ENCODE measurements at places on chromosomes 6 and 20.

- DNase-seq: no peak
Observed at GRCh38 chr6:54267798-54268197, 40.4 kb upstream of the TINAG start.

DNA sequence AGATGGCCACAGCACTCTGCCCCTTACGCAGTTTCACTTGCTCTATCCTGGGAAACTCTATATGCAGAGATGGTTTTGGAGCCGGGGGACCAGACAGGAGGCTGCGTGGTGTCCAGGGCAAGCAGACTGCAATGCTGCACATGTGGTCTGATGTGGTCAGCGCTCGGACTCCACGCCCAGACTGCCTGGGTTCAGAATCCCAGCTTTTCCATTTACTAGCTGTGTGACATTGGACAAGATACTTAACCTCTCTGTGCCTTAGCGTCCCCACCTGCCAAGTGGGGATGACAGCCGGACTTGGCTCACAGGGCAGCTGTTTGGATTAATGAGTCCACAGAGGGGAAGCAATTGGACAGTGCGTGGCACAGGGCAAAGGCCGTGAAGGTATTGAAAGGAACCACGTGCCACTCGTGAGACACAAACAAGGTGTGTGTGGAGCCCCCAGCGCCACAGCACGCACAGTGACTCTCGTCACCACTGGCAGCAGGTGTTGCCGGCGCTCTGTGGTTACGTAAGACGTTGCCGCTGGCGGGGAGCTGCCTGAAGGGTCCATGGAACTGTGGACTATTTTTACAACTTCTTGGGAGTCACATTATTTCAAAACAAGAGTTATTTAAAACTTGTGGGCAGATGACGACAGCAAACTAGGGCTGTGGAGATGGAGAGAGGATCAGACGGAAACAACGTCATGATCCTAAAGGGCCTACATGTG is 201.4 kb downstream of the PREX1 start:
- DNase-seq: no peak

- peak; percentile 29 for DNase-seq
Observed at GRCh38 chr20:63968928-63969760, 586 bp downstream of the ZNF512B start.

DNA sequence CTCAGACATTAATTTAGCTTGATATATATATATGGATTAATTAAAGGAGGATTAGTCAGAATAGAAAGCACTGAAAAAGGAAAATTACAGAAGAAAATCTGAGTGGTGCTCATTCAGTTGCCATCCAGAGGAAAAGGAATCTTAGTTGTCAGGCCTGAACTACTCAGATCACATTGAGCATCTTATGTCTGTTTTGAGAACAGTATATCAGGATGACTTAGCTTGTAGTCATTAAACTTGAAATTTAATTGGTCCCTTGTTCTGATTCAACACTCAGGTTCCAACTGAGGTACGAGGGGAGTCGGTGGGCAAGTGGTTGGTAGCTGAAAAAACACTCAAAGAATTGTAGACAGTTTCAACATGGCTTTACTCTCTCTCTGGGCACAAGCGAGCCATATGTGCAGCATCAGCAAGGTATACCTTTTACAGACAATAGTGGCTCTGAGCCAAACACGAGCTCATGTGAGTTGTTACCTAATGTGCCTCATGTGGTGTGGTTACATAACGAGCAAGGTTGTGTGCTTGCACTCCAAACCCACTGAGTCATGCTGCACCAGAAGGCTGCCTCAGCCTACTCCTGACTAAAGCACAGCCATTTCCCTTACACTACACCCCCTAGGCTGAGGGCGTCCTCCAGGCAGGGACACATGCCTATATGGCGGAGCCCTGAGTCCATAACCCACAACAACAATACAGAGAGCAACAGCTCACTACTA is 73.0 kb upstream of the HMGN3 start:
- no peak for DNase-seq

DNA sequence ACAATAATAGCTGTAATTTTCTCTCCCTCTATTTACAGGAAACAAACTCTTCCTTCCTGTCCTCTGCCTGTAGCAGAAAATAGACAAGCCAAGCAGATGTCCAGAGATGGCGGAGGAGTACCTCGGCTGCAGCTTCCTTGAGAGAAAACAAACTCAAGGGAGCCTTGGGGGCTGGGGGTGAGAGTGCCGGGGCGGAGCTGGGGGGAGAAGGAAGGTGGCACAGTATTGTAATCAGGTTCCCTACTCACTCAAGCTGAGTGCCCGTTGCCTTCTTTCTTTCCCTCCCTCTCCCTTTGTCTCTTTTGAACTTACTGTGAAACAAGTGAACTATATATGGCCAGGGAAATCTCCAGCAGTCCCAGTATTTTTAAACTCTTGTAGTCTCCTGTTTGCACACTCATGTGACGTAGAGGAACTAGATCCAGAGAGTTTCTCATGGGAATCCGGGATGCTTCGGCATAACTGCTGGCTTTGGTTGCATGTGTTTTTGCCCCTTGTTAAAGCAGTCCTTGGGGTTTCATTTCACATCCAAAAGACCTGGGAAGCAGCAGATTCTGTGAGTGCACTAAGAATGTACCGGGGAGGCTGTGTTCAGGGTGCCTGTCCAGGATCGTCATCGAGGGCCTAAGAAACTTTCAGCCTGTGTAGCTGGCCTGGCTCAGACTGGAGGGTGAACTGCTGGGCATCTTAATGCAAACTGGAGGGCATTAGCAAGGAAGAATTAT is 44.6 kb upstream of the HDDC2 start:
- no peak for DNase-seq

GRCh38 chr20:19978511-19979210 is 38.5 kb upstream of the NAA20 start:
- DNase-seq: no peak

DNA sequence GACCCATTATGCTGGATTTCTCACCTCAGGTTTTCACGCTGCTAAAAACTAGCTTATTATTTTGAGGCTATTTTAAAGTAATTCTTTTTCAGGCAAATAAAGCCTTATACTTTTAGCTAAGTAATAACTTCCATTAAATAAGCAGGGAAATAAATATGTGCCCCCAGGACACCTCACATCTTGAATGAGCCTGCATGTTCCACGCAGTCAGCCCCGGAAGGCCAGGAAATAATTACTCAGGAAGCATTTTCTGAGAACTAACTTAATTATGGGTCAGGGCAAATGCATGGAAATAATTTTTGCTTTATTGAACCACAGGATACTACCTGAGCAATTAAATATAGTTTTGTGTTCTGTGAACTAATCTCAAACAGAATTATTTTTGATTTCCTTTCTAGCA is 41.1 kb downstream of the STX7 start:
- DNase-seq: no peak

GRCh38 chr6:105867821-105868220 is 218.3 kb upstream of the PRDM1 start:
- DNase-seq: no peak

DNA sequence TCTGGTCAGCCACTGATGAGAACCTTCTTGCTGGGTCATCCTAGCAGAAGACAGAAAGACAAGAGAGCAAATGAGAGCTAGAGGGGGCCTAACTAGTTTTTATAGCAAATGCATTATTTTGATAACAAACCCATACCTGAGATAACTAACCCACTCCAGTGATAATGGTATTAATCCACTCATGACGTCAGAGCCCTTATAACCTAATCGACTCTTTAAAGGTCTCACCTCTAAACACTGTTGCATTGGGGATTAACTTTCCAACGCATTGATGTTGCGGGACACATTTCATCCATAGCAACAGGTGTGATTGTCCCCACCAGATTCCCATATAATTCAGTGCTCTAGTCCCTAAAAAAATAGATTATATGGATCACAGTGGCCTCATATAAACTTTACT is 312.1 kb downstream of the HTR1B start:
- no peak for DNase-seq

DNA sequence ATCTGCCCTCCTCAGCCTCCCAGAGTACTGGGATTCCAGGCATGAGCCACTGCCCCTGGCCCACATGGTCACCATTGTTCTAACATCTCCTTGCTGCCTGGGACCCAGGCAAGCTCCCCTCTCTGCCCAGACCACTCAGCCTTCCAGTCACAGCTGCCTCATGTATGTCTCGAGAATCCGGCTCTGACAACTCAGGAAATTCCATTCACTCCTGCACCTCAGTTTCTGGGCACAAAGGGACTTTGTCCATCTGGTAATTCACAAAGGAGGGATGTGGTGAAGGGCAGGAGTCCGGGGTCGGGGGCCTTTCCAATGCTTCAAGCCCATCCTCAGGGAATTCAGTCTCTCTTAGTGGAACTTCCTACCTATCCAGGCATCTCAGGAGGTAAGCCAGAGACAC is 40.7 kb downstream of the JPH2 start:
- DNase-seq: no peak

GRCh38 chr6:150008588-150008987 is 16.7 kb downstream of the RAET1L start:
- DNase-seq: no peak

Data from stimulated activated naive CD8-positive, alpha-beta T cell treated with anti-CD3 and anti-CD28 coated beads, Interleukin-15, amount 100 ng/mL, for 72 hours (primary cell).